ENCODE measurements at places on chromosomes 1 and 21.

DNA sequence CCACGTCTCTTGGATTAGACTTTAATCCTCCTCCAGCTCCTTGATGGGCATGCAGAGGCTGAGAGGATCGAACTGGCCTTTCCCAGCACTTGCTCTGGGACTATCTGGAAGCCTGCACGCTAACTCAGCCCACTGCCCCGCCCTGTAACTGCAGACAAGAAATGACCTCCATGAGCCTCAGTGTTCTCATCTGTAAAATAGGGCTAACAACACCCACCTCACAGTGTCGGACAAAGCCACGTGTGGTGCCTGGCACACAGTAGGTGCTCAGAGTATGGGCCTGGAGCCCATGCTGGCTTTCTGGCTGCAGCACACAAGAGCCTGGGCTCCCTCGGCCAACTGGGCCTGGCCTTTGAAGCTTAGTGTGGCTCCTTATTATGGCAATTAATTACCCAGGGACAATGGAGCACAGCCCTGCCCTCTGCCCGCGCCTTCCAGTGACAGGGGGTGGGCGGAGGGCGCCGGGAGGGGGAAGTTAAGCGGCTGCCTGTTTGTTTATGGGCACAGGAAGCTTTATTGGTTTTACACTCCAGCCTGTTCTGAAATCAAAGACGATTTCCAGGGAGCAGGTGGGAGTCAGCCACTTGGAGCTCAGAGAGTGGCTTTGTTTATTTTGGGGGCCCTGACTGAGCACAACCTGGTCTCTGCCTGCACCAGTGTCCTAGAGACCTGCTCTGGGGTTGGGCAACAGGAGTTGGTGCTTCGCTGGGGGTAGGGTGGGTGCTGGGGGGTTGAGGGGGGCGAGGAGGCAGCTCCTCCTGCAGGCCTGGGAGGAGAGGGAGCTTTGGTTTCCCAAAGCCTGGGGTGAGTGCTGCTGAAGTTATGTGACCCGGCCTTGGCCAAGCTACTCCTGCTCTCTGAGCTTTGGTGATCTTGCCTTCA, 31.0 kb downstream of the PAX7 start:
- peaks cover 2% of the 10 kb centered on the region for H3K4me1 ChIP-seq
- H3K36me3 ChIP-seq = no peaks in the 10 kb centered on the region
- no peak for DNase-seq
- H3K27me3 ChIP-seq = no peaks in the 10 kb centered on the region
- no peak overlapping the region for H3K27ac ChIP-seq
- no peak overlapping the region for H3K4me3 ChIP-seq

DNA sequence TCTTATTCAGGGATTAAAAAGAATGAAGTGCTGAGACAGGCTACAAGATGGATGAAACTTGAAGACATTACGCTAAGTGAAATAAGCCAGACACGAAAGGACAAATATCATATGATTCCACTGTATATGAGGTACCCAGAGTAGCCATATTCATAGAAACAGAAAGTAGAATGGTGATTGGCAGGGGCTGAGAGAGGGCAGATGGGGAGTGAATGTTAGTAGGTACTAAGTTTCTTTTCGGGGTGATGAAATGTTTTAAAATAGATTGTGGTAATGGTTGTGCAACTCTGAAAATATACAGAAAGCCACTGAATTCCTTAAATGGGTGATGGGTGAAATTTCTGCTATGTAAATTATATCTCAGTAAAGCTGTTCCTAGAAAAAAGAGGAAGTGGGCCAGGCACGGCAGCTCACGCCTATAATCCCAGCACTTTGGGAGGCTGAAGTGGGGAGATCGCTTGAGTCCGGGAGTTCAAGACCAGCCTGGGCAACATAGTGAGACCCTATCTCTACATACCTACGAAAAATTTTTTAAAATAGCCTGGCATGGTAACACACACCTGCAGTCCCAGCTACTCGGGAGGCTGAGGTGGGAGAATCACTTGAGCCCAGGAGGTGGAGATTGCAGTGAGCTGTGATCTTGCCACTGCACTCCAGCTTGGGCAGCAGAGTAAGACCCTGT, 15.9 kb downstream of the SLC27A3 start:
- H3K4me1 ChIP-seq = peaks cover 19% of the 10 kb centered on the region
- no peaks in the 10 kb centered on the region for H3K36me3 ChIP-seq
- peak; percentile 83 for DNase-seq
- peak overlapping the region; percentile 4 for H3K4me3 ChIP-seq

DNA sequence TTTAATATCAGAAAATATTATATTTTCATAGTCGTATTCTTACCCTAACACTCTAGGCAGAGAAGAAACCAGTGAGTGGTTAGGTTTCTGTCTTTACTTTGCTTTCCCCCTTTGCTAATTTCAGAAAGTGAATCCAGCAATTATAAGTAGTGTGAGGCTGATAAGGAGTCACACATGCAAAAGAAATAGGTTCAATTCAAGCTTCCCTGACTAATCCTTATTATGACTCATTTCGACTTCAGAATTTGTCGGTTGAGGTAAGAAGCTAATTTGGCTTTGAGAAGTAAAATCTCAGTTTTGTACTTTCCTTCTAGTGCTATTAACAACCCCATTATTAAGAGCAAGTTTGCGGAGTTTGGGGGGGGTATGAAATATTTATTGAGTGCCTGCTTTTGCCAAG, 22.4 kb downstream of the ESRRG start:
- H3K36me3 ChIP-seq = no peaks in the 10 kb centered on the region
- DNase-seq = peak; percentile 40
- no peak overlapping the region for H3K27ac ChIP-seq
- no peak overlapping the region for H3K4me3 ChIP-seq

GRCh38 chr1:997713-997992, 2.2 kb downstream of the HES4 start:
- no peak overlapping the region for H3K27ac ChIP-seq
- no peaks in the 10 kb centered on the region for H3K27me3 ChIP-seq
- no peaks in the 10 kb centered on the region for H3K36me3 ChIP-seq
- peaks cover 13% of the 10 kb centered on the region for H3K4me1 ChIP-seq

- peak overlapping the region; percentile 59 for H3K4me3 ChIP-seq
- H3K4me1 ChIP-seq = peaks cover 23% of the 10 kb centered on the region
- peak overlapping the region; percentile 58 for H3K27ac ChIP-seq
- no peaks in the 10 kb centered on the region for H3K27me3 ChIP-seq
- H3K36me3 ChIP-seq = peaks cover 5% of the 10 kb centered on the region
These were observed 4.8 kb downstream of the OVGP1 start for GRCh38 chr1:111422546-111423391.

DNA sequence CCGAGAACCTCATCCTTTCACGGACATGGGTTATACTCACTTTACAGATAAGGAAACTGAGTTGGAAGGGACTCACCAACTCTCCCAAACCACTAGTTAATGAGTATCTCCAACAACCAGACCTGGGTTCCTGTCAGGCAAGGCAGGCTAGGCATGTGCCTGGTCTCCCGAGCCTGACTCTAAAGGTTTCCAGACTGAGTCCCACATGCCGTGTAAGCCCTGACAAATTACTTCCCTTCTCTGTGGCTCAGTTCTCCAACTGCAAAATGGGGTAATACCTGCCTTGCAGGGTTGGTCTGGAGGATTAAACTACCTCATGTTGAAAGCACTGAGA, 34.3 kb downstream of the SSBP3 start:
- no peak overlapping the region for H3K4me3 ChIP-seq
- H3K4me1 ChIP-seq = no peaks in the 10 kb centered on the region
- H3K36me3 ChIP-seq = no peaks in the 10 kb centered on the region
- no peak overlapping the region for H3K27ac ChIP-seq
- no peak for DNase-seq
- no peaks in the 10 kb centered on the region for H3K27me3 ChIP-seq

- H3K4me3 ChIP-seq = no peak overlapping the region
- H3K36me3 ChIP-seq = no peaks in the 10 kb centered on the region
- no peaks in the 10 kb centered on the region for H3K27me3 ChIP-seq
- no peak overlapping the region for H3K27ac ChIP-seq
These were observed 22.2 kb upstream of the GBP1 start for GRCh38 chr1:89087241-89087640.

GRCh38 chr1:198653808-198654413, 15.1 kb downstream of the PTPRC start:
- no peak overlapping the region for H3K27ac ChIP-seq
- no peak for DNase-seq
- peaks cover 24% of the 10 kb centered on the region for H3K4me1 ChIP-seq
- H3K36me3 ChIP-seq = no peaks in the 10 kb centered on the region

GRCh38 chr1:45929257-45929687, 125.9 kb downstream of the MAST2 start:
- no peaks in the 10 kb centered on the region for H3K36me3 ChIP-seq
- H3K4me1 ChIP-seq = peaks cover 8% of the 10 kb centered on the region
- peak; percentile 5 for DNase-seq
- H3K27ac ChIP-seq = no peak overlapping the region
- H3K4me3 ChIP-seq = no peak overlapping the region
- H3K27me3 ChIP-seq = no peaks in the 10 kb centered on the region

GRCh38 chr1:81597720-81598426, 202.9 kb upstream of the ADGRL2 start:
- no peaks in the 10 kb centered on the region for H3K36me3 ChIP-seq
- H3K27me3 ChIP-seq = no peaks in the 10 kb centered on the region
- H3K27ac ChIP-seq = no peak overlapping the region
- no peak overlapping the region for H3K4me3 ChIP-seq

DNA sequence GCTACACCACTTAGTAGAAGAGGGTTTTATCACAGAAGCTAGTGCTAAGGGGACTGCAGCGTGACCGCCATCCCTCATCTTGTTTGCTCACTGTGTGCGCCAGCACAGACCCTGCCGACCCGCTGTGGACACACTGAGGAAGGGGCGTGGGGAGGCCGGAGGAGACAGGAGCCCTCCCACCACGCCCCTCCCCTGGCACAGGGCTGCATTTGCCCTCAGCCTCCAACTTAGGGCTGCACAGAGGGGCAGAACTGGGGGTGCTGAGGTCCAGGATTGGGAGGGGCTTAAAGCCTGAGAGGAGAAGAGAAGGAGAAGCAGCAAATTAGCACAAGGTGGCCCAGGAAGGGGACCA, 37.2 kb downstream of the RRP1 start:
- no peak overlapping the region for H3K4me3 ChIP-seq
- H3K27ac ChIP-seq = peak overlapping the region; percentile 19
- H3K4me1 ChIP-seq = peaks cover 15% of the 10 kb centered on the region

DNA sequence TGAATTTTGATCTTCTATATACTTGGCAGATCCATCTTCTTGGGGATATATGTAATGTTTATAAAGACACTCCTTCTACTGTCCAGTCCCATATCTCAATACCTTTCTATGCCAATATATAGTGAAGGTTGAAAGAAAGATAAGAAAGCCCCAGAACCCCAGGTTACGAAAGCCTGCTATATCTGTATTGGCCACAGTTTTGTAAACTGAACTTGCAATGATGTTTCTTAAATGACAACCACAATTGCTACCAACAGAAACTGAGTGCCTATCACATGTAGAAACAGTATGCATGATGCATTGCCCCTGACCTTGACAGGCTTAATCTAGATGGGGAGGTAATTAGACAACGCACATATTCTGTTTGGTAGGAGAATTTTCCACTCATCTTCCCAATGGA, 7.8 kb upstream of the RIMKLA start:
- H3K27ac ChIP-seq = no peak overlapping the region
- no peak for DNase-seq
- H3K36me3 ChIP-seq = peaks cover 6% of the 10 kb centered on the region
- no peaks in the 10 kb centered on the region for H3K4me1 ChIP-seq

GRCh38 chr1:64187646-64188045, 15.8 kb upstream of the UBE2U start:
- no peaks in the 10 kb centered on the region for H3K36me3 ChIP-seq
- H3K27ac ChIP-seq = no peak overlapping the region
- H3K4me3 ChIP-seq = no peak overlapping the region
- H3K27me3 ChIP-seq = no peaks in the 10 kb centered on the region

- peak overlapping the region; percentile 82 for H3K27ac ChIP-seq
- H3K4me1 ChIP-seq = peaks cover 38% of the 10 kb centered on the region
- H3K36me3 ChIP-seq = peaks cover 20% of the 10 kb centered on the region
- no peaks in the 10 kb centered on the region for H3K27me3 ChIP-seq
These were observed 814 bp upstream of the DYRK3 start for GRCh38 chr1:206634365-206635079.

Measured in MCF 10A (cell line).